ENCODE measurements at places on chromosomes 1 and 21.

GRCh38 chr1:111563619-111564018 lies 56.0 kb upstream of the RAP1A start:
- DNase-seq = no peak

- DNase-seq = no peak
Observed at GRCh38 chr21:46196733-46197132, 12.5 kb upstream of the SPATC1L start.

- DNase-seq = no peak
Observed at GRCh38 chr1:185069202-185069772, 23.9 kb downstream of the RNF2 start.

- peak; percentile 44 for DNase-seq
Observed at GRCh38 chr1:65265651-65266351, 43.5 kb upstream of the DNAJC6 start.

- DNase-seq = no peak
Observed at GRCh38 chr1:13766592-13767564, 66.9 kb downstream of the PRDM2 start.

GRCh38 chr1:89986020-89986419 lies 8.9 kb upstream of the ZNF326 start:
- DNase-seq = no peak

DNA sequence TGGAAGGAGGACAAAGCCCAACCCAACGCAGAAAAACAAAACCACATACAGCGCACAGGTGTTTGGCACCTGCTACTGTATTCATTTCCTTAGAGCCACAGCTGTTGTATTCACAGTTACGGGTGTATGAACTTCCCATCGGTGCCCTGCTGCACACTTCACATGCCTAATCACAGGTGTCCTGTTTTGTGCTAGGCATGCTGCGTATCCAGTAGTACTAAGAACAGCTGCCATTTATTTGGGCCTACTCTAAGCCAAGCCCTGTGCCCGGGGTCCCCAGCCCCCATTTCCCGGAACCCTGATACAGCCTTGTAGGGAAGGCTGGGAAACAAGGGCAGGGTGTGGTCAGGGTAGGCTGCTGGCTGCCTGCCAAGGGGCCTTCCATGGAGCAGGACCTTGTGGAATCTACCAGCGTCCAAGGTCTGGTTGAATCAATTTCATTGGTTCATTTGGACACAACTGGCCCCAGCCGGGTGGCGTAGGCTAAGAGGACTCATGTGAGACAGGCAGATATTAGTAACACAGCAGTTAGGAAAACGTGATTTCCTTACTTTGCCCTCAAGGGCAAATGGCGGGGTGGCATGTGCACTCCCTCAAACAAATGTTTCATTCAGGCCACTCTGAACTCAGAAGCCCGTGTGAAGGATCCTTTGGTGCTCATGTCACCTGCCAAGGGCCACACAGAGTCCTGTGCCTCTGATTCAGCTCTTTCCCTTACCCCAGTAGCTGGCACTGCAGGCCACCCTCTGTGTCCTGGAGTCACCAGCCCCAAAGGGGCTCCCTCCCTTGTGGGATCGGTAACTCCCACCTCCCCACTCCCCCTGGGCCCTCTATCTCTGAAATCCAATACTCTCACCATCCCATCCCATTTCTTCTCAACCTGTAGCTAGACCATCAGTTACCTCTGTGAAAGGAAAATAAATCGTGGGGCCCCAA lies 986 bp upstream of the RNF186 start:
- DNase-seq = no peak

GRCh38 chr1:208127792-208128529 lies 116.2 kb downstream of the PLXNA2 start:
- no peak for DNase-seq

DNA sequence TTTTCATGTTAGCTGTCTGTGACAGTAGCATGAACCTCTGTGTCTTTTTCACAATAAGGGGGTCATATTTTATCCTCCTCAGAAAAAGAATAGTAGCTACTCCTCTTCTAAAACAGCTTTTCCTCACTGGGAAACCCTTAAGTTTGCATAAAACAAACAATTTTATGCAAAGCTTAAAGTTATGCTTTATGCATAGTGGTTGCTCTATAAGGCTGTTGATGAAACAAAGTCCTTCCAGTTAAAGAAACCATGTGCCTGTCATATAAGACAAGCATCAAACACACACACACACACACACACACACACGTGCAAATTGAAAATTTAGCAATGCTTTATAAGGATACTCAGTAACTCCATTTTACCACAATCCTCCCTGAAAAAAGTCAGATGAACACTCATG lies 107.0 kb downstream of the CHD1L start:
- no peak for DNase-seq

- DNase-seq = no peak
Observed at GRCh38 chr1:186985889-186986491, 157.2 kb downstream of the PLA2G4A start.

GRCh38 chr1:187067160-187067559 lies 238.4 kb downstream of the PLA2G4A start:
- no peak for DNase-seq

- DNase-seq = no peak
Observed at GRCh38 chr1:228841632-228842031, 106.4 kb downstream of the RHOU start.

GRCh38 chr1:231931146-231931545 lies 304.6 kb downstream of the DISC1 start:
- DNase-seq = no peak

DNA sequence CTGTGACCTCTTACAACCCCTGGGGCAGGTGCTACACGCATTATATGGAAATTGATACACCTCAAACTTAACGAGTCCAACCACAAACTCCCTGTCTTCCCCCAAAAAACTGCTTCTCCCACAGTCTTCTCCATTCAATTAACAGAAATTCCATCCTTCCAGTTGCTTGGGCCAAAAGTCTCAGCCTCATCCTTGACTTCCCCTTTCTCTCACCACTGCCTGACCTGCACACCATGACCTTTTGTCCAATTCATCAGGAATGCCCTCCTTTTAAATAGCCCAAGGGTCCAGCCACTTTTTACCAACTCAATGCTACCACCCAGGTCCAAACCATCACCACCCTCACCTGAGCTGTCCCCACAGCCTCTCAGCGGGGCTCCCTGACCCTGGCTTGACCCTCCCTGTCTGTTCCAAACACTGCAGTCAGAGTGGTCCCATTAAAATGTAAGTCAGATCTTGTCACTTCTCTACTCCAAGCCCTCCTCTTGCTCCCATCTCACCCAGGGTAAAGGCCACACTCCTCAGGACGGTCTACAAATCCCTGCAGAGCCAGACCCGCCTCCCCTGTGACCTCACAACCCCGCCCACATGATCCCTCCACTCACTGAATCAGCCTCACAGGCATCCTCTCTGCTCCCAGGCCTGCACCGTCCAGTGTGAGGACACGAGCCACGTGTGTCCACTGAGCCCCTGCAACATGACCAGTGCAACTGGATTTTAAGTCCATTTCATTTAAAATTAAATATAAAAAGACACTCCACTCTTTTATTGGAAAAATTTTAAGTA lies 18.5 kb downstream of the KCNN3 start:
- DNase-seq = peak; percentile 46

DNA sequence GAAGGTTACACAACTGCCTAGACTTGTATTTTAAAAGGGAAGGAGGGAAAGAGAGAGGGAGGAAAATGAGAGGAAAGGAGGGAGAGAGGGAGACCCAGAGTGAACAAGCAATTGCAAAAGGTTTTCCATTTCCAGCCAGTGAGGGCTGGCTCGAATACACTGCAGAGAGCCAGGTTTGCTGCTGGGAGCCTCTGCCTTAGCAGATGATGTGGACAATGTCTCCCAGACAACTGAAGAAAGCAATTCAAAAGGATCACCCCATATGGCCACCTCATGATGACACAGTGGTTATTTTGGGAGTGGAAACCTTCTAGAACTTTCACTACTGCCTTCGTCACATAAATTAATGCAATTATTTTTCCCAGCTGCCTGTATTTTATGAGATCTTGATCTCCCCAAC lies 86.4 kb downstream of the BCAR3 start:
- no peak for DNase-seq

DNA sequence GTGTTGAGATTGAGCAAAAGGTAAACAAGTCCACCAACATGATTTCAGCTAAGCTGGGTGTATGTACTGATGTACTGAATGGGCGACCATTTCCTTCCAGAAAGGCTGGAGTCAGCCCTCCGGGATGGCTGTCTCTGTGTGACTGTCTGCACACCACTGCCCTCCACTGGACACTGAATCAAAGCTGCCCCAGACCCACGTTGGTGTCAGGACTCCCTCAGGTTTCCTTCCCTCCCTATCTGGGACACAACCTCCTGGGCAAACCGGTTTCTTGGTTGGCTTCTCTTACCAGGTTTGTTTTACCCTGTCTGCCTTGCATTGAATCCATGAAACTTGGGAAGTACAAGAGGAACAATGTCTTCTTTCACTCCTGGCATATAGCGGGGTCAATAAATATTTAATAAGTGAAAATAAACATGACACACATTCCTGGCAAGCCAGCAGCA lies 5.3 kb upstream of the SRP9 start:
- DNase-seq = peak; percentile 56

DNA sequence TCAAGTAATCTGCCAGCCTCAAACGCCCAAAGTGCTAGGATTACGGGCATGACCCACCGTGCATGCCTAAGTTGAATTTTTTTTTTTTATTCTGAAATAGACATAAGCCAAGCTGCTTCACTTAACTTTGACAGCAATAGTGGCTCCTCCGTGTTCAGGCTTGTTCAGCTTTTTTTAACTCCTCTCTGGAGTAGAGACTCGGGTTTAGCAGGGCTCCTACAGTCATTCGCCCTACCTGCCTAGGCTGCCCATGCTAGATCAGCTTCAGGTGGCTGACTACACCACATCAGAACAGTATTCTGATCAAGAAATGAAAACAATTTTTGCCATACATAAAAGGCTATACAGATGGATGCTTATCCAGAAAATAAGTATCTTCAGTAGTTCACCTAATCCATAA lies 14.7 kb downstream of the ARID4B start:
- DNase-seq = no peak

DNA sequence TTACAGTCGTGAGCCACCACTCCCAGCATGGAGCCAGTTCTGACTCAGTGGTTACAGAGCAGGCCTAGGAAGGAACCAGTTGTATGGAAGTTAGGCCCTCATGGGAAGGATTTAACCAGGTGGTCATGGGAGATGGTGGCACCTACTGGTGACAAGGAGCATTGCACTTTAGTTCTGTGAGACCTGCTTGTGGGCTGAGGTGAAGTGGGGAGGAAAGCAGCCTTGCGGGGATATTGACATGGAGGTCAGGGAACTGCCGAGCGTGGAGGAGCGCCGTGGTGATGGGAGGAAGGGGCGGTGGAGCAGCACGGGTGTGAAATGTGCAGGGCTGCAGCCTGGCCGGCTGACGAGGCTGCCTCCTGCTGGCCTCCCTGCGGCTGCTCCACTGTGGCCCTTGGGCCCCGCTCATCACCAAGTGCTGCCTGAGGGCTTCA lies 100.4 kb downstream of the GALNT2 start:
- DNase-seq = peak; percentile 54

DNA sequence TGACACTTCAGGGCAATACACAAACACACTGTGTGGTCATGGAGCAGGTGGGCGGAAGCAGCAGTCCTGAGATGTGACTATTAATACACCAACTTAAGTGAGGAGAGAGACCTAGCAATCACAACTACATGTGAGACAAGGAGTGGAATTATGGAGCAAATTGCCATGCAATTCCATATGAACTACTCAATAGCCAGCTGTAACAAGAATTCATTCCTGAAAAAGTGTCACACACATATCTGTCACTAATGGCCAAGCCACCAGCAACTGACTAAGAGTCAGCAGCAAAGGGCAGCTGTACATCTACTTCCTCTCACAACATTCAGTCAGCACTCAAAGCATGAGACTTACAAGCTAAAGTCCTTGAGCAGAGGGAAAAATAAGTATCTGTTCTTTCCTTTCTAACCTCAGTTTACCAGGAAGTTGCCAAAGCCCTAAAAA lies 46.2 kb downstream of the GPR3 start:
- DNase-seq = no peak

DNA sequence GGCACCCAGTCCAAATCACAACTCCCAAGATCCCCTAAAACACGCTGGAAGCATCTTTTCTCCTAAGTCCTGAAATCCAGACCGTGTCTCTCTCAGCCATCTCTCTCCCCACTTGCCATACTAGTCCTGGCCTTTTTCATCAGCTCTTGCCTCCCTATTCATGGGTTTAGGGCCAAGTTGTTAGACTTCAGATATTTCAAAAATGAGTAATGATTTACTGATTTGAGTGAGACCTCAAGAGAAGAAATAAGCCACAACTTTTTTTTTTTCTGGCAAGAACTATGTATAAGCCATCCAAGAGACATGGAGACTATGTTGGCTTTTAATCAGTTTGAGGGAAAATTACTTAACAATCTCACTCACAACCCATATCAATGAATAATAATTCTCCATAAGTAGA lies 62.5 kb downstream of the TBX15 start:
- DNase-seq = no peak

GRCh38 chr1:9028921-9029705 lies 2.9 kb upstream of the SLC2A7 start:
- DNase-seq = no peak

DNA sequence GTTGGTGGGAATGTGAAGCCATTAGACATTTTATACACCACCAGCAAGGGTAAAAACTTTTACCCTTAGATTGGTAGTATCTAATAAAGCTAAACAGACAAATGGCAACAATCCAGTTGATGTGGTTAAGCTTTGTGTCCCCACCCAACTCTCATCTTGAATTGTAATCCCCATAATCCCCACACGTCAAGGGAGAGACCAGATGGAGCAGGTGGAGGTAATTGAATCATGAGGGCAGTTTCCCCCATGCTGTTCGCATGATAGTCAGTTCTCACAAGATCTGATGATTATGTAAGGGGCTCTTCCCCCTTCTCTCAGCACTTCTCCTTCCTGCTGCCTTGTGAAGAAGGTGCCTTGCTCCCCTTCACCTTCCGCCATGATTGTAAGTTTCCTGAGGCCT lies 602.3 kb downstream of the NUF2 start:
- no peak for DNase-seq

DNA sequence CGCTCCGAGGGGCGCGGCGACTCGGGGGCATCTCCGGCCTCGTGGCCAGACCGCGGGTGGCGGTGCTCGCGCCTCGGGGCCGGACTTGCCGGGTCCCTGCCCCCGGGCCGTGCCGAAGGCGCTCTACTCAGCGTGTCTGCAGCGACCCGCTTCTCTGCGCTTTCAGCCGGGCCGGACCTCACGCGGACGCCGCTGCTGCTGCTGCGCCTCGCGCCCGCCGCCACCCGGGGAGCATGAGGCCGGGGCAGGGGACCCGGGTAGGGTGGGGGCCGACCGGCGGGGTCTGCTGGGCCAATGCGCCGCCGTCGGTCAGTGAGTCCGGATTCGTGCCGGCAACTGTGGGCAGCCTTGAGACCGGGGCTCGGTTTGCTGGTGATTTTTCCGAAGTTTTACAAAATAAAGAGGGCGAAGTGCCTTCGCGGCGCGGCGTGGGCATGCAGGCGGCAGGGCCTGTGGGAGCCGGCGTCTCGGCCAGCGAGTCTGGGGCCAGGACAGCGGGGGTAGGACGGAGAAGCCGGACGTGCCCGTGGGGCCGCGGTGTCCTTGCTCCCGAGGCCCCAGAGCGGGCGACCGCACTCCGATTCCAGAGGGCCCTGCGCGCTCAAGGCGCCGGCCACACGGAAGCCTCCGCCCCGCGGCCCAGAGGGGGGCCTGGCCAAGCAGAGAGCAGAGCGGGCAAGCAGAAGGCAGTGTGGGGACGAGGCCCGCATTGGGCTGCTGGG lies 749 bp downstream of the FAM163A start:
- no peak for DNase-seq

- no peak for DNase-seq
Observed at GRCh38 chr1:163537809-163538208, 216.1 kb downstream of the NUF2 start.
